ENCODE measurements at places on chromosomes 1 and 21.

- no peak for DNase-seq
Measured at GRCh38 chr1:84913555-84913892, 20.5 kb upstream of the LPAR3 start.

DNA sequence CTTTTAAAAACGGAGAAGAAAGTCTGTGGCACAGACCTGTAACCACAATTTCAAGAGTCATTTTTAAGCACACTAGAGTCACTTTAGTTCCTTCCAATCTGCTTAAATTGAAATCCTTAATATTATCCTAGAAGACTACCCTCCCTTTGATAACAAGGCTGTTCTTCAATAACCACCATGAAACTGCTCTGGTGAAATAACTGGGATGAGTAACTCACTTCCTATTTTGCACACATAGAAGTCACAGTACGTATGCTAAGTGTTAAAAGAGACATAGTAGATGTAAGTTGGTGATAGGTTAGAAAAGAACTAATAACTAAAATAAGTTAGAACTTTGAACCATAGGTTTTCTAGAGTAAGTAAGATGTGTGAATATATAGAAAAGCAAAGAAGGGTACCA lies 107.8 kb downstream of the NME7 start:
- DNase-seq: no peak

GRCh38 chr1:44016041-44016889 lies 15.0 kb downstream of the SLC6A9 start:
- no peak for DNase-seq

DNA sequence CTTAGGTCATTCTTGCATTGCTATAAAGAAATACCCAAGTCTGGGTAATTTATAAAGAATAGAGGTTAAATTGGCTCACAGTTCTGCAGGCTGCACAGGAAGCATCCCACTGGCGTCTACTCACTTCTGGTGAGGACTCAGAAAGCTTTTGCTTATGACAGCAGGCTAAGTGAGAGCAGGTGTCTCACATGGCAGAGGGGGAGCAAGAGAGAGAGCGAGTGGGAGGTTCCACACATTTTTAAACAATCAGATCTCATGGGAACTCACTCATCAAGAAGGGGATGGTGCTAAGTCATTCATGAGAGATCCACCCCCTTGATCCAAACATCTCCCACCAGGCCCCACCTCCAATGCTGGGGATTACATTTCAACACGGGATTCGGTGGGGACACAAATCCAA lies 13.6 kb upstream of the RGS4 start:
- DNase-seq: no peak

DNA sequence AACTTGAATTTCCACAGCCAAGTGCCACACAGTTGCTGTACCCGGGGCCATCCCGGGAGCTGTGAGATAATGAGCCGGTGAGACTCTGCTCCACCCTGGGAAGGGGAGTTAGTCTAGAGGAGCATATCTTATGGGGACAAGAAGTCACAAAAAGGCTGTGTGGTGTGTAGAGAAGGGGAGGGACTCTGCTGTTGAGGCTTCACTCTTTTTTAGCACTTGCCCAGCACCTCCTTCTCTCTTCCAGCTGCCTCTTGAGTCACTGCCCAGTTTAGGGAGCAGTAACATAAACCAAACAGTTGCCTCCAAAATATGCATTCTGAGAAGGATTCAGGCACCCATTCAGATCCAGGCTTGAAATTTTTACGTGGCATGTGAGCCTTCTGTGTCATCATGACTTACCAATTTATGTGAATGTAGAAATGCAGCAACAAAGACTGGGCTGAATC lies 744 bp upstream of the WDR26 start:
- DNase-seq: no peak

- no peak for DNase-seq
Measured at GRCh38 chr1:6638226-6638625, 13.6 kb downstream of the THAP3 start.

DNA sequence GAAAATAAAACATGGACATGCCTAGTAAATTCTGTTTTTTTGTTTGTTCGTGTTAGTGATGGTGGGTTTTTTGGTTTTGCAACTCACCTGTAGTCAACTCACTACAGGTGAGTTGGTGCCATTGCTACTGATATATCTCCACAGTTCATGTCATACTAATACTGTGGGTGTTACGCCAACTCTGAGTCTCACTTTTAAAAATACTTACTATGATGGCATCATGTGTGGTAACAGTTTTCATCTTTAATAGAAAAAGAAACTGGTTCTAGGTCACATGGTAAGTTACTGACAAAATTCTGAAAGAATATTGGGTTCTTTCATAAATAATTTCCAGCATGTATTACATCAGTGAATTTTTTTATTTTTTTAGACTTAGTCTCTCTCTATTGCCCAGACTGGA lies 38.0 kb downstream of the TSNAX start:
- DNase-seq: no peak

Data from cerebellar nuclear complex (tissue), 1 donor.